Putamen (tissue), 1 donor: ENCODE measurements at places on chromosomes 5 and 9.

GRCh38 chr9:17864951-17865350, 286.1 kb downstream of the SH3GL2 start:
- no peak for DNase-seq

- DNase-seq: no peak
These were observed 6.4 kb downstream of the LTC4S start for GRCh38 chr5:179800071-179800695.

DNA sequence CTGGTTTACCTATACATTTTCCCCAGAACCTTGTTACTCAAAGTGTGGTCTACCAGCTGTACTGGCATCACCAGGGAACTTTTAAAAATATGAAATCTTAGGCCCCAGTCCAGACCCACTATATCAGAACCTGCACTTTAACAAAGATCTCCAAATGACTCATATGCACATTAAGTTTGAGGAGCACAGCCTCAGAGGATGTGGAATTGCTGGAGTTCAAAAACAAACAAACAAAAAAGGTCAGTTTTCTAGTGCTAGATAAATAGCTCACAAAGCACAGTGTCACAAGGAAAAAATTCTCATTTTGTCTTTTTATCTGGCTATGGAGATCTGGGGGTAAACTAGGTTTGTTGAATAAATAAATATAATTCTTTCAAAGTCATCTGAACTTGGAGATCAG, 68.9 kb upstream of the ANKRD55 start:
- no peak for DNase-seq

DNA sequence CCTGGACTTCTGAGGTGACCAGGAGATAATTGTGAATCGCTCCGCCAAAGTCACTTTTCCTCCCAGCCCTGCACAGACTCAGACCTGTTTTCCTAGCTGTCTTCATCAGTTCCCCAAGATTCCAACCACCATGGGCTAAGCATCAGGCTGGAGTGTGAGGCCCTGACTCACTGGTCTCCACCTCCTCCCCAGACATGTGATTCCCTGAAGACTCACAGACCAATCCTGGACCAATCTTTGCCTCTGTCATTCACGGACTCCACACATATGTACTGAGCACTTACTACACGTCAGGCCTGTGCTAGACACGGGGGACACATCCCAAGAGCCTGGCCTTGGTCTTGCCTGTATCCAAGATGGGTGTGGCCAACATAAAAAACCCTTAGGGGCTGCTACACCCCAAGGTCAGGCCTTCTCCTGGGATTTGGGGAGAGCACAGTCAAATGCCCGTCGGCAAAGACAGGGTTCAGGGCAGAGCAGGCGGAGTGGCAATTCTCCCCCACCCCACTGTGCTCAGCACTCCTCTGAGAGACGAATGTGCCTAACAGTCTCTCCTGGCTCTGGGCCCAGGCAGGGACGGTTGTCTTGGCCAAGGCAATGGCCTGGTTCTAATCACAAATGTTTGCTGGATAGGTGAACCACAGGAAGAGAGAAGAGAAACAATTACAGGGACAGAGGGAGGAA, 11.9 kb downstream of the EEIG1 start:
- no peak for DNase-seq

DNA sequence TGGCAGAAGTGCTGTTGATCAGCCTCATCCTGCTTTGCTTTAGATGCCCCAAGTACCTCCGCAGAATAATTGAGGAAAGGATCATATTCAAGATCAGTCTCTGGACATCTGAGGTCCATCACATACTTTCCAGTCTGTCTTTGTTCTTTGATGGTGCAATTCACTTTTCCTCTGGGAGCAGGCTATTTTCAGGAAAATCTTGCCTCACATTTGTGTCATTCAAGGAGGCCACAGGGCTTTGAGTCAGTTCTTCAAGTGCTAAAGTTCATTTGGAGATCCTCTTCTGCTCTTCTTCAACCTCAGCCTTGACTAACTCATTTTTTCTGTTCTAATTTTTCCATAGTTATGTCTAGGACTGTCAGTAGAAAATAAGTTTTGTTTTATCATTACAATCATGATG, 18.6 kb downstream of the EQTN start:
- DNase-seq: no peak

GRCh38 chr9:77952635-77953328, 78.8 kb downstream of the GNAQ start:
- DNase-seq: no peak

DNA sequence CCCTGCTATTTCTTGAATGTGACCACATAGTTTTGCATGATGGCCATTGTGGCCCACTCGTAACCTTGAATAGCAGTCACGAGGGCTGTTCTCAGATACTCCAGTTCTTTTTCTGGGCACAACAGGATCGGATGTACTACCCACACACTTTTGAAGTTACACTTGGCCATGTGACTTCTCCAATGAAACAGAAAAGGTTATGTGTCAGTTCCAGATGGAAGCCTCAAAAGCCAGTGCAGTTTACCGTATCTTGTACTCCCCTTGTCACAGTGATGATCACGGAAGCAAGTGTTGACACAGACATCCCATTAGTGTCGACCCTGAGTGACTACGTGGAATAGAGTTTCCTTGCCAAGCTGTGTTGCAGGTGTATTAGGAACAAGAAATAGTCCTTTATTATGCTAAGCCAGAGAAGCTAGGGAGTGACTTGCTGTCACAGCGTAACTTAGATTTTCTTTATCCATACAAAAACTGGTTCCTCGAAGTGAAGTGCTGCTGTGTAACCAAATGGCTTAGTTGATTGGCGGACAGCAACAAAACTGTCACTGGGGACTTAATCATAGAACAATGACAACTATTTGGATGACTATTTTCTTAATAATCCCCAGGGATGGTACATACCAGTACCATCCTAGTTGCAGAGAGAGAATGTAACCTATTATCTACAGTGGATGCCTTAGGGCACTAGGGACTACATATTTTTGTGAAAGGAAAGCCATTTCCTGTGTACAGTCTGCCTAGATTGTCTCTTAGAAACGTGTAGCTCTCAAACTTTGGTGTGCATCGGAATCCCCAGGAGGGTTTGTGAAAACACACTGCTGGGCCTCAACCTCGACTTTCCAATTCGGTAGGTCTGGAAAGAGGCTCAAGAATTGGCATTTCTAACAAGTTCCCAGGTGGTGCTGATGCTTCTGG, 90.1 kb upstream of the DMRT1 start:
- no peak for DNase-seq

GRCh38 chr9:101119206-101119819, 90.8 kb downstream of the PLPPR1 start:
- DNase-seq: peak; percentile 65

- DNase-seq: no peak
These were observed 17.5 kb downstream of the ADRA1B start for GRCh38 chr5:159933531-159934485.

DNA sequence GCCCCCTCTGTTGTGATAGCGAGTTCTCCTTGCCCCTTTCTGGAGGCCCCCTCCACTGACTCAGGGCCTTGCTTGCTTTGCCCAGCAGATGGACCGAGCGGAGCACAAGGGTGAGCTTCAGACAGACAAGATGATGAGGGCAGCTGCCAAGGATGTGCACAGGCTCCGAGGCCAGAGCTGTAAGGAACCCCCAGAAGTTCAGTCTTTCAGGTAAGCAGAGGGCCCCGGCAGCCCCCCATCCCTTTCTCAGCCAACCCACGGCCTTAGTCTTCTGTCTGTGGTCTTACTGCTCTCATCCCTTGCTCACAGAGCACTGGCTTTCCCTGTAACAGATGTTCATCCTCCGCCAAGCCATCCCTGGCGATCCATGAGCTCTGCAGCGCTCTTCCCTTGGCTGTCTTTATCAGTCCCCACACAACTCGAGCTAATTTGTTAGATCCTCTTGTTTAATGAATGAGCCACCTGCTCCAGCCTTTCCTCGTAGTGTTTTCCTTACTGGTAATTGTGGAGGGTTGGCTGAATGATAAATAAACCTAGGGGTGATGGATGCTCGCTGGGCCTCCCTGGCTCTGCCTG, 18.4 kb upstream of the RARS1 start:
- DNase-seq: no peak
